ENCODE measurements at places on chromosomes 4 and X. TPM values are rescaled to one million over a fixed set of nuclear protein-coding genes. Genes with fewer than 3 reads are reported as not detected.

PFKFB1 gene
- not detected for total RNA-seq

TMEM35A gene
- total RNA-seq, result 4.0 TPM

NKRF gene
- 0.29 TPM for total RNA-seq

MYOZ2 gene
- total RNA-seq, result 1.8 TPM

FAM9C gene
- total RNA-seq, result 0.07 TPM

TMSB15B gene
- total RNA-seq, result 15.3 TPM

UXT gene
- 354 TPM for total RNA-seq

VCX3B gene
- total RNA-seq, result not detected

ARMCX4 gene
- total RNA-seq, result 18.2 TPM

PLP1 gene
- 1.3 TPM for total RNA-seq

DNA sequence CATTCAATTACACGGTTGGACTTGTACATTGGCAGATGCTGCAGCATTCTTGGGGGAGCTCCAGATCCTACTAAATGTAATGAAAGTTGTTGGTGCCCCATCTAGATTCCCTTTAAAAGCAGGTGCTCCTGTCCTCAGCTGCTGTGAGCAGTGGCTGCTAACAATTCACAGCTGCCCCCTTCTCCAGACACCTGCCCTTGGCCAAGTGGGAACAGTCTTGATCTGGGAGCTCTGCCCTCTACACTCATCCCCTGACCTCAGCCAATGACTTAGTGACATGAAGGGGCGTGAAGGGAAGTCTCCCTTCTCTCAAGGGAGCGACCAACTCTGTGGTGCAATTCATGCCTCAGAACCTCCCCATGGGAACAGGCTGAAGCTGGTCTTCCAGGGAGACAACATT lies 125.7 kb downstream of the EIF4E start:
- DNase-seq, result no peak

- DNase-seq, result no peak
Observed at GRCh38 chr4:14096396-14096965, 469.0 kb upstream of the BOD1L1 start.

GRCh38 chrX:40971736-40972135 lies 113.5 kb upstream of the USP9X start:
- DNase-seq, result no peak

DNA sequence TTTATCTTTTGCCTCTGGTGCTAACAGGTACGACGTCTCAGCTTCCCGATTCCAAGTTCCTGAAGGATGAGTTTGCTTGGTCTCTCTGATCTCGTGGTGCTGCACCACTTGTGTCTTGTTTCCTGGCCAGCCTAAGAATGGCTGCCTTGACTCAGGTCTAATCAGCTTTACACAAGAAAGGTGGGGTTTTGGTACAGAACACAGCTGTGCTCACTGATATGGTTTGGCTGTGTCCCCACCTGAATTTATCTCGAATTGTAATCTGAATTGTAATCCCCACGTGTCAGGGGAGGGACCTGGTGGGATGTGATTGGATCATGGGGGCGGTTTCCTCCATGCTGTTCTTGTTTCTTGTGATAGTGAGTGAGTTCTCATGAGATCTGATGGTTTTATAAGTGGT lies 305.3 kb upstream of the NOCT start:
- DNase-seq, result no peak

- DNase-seq, result no peak
Observed at GRCh38 chr4:26003056-26003455, 89.0 kb downstream of the SMIM20 start.

DNA sequence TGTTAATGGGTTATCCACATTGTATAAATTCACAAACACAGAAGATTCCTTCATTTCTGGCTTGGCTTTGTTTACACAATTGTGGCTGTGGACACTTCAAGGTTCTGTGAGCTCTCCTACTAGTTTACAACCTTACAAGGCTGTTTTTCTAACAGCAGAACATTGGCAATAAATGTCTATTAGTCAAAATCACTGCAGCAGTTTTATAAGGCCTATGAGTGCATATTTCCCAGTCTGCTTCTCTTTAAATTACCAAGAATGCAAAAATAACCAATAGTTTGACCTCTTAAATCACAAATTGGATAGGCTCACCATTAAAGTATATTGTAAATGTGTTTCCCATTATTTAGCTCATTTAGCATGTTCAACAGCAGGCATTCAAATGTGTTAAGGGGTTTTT lies 239.2 kb downstream of the DKK2 start:
- no peak for DNase-seq

DNA sequence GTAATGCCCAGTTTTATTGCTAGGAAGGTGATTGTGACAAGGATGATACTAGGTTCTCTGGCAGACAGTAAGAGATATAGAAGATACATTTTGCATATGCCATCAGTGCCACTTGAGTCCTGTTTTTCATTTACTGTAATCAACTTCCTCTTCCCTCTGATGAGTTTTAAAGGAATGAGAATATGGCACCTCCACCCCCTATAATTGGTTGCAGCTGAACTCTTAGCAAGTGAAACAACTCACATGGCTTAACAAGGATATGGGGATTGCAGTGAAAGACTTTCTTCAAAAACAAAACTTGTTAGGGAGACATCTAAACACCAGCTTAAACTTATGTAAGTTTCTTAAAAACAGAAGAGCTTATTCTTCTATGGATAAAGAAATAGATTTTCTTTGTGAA lies 90.0 kb downstream of the AREG start:
- no peak for DNase-seq

GRCh38 chrX:66635360-66635759 lies 3.5 kb downstream of the EDA2R start:
- no peak for DNase-seq

GRCh38 chr4:153337686-153338085 lies 6.8 kb upstream of the MND1 start:
- no peak for DNase-seq

DNA sequence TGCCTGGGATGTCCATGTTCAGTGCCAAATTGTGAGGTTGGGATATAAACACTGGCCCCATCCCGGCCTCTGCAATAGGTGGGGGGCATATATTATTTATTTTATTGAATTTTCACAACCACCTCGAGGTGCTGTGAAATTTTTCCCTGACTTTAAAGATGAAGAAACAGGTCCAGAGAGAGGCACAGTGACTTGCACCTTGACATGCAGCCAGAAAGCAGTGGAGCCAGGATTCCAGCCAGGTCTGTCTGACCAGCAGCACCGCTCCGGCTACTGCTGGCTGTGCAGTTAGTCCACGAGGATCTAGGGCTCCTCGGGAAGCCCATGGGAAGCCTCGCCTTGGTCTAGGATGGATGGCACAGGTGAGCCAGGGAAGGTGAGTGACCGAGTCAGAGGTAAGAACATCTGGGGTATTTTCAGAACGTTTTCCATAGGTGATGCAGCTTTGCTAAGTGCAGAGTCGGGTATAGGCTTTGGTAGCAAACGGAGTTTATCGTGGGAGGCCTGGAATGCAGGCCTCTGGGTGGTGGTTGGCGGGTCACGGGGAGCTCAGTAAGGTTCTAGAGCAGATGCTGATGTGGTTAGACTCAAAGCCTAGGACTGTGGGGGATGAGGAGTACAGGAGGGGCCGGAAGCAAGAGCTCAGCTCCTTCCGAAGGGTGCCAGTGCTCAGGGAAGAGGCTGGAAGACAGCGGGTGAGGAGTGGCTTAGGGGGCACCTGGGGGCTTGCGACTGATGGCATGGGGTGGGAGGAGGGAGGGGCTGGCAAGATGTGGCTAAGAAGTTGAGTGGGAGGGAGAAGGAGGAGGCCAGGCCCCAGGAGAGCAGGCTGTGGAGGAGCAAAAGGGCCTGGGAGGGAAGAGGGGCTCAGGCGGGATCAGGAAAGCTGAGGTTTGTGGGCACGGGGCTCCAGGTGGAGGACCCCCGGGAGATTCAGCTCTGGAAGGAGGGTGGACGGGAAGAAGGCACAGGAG lies 107.7 kb upstream of the LRPAP1 start:
- peak; percentile 75 for DNase-seq

GRCh38 chr4:104444685-104445084 lies 50.0 kb downstream of the CXXC4 start:
- DNase-seq, result no peak

DNA sequence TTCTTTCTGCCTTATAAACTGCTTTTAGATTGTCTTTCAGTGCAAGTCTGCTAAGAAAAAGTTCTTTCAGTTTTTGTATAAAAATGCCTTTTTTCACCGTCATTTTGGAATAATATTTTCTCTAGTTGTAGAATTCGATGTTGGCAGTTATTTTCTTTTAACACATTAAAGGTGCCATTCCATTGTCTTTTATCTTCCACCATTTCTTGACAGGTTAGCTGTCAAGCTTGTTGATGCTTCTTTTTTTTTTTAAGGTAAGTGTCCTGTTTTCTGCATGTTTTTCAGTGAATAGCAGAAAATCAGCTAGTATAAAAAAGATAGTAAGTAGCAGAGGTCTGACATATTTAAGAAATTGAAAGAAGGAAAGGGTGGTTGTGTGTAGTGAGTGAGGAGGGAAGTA lies 118.5 kb upstream of the NPFFR2 start:
- DNase-seq, result no peak

- no peak for DNase-seq
Observed at GRCh38 chr4:159252491-159252890, 149.6 kb downstream of the RAPGEF2 start.

DNA sequence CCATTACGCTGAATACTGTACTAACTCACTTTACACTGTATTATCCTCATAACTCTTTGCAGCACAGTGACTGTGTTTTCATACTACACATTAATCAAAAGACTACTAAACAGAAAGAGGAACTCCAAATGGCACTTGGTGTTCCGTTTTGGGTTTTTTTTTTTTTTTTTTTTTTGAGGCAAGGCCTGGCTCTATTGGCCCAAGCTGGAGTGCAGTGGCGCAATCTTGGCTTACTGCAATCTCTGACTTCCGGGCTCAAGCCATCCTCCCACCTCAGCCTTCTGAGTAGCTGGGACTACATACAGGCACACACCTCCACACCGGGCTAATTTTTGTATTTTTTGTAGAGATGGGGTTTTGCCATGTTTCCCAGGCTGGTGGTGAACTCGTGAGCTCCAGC lies 10.7 kb downstream of the KLHL8 start:
- DNase-seq, result peak; percentile 57

Data from uterus (tissue), 4 donors.